ENCODE measurements at places on chromosomes 2 and 18. TPM values are rescaled to one million over a fixed set of nuclear protein-coding genes. Genes with fewer than 3 reads are reported as not detected.

DNA sequence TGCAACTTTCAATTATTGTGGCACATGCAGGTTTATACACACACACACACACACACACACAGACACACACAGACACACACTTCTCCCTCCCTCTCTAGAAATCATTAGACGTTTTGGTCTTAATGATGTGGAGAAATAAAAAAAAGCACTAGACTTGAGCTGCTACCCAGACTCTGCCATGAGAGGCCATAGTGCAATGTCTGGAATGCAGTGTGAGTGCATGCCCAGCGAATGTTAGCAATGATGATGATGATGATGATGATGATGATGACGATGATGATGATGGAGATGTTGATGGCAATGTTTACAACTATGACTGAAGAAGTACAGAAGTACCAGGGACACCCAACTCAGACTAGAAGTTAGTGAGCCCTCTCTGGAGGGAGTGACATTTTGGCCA lies 23.8 kb upstream of the KLHL29 start:
- H3K36me3 ChIP-seq = no peaks in the 10 kb centered on the region
- H3K27me3 ChIP-seq = no peaks in the 10 kb centered on the region
- no peak overlapping the region for H3K27ac ChIP-seq
- no peaks in the 10 kb centered on the region for H3K4me1 ChIP-seq
- DNase-seq = no peak

GRCh38 chr18:56541793-56542192 lies 96.6 kb downstream of the TXNL1 start:
- no peaks in the 10 kb centered on the region for H3K4me1 ChIP-seq
- H3K27me3 ChIP-seq = no peaks in the 10 kb centered on the region

DNA sequence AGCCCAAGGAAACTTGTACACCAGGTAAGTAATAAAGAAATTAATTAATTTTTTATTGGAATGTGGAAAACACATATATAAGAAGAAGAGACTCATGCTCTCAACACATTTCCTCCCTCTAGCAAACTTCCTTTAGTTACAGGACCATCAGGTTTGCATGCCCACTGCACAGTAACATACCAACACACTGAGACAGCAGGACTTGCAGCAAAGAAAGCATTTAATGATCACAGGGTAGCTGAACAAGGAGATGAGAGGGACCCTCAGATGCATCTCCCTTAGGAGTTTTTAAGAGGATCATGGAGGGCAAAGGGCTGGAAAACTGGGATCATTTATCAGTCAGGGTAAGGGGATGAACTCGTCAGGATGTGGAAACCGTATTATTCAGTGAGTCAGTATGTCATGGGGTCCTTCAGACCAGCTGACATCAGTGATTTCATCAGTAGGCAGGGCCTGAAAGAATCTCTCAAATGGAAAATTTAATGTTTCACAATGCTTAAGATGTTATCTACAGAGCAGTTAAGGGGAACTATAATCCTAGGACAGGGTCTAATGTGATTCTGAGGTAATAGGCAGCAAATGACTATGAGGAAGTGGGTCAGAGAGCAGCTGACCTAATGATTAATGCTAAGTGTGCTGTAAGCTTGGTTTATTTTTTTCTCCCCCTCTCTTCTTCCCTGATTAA lies 193.8 kb upstream of the RND3 start:
- H3K4me1 ChIP-seq = no peaks in the 10 kb centered on the region
- H3K27ac ChIP-seq = no peak overlapping the region

GRCh38 chr2:39523308-39524044 lies 86.4 kb upstream of the MAP4K3 start:
- no peak overlapping the region for H3K4me3 ChIP-seq
- no peak overlapping the region for H3K27ac ChIP-seq
- H3K36me3 ChIP-seq = no peaks in the 10 kb centered on the region
- H3K27me3 ChIP-seq = no peaks in the 10 kb centered on the region

DNA sequence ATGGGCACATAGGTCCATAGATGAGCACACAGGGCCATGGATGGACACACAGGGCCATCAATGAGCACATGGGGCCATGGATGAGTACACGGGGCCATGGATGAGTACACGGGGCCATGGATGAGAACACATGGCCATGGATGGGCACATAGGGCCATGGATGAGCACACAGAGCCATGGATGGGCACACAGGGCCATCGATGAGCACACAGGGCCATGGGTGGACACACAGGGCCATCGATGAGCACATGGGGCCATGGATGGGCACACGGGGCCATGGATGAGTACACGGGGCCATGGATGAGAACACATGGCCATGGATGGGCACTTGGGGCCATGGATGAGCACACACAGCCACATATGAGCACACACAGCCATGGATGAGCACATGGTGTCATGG lies 192.6 kb upstream of the HDAC4 start:
- no peaks in the 10 kb centered on the region for H3K4me1 ChIP-seq
- no peak overlapping the region for H3K27ac ChIP-seq
- no peaks in the 10 kb centered on the region for H3K27me3 ChIP-seq
- no peak for DNase-seq
- no peaks in the 10 kb centered on the region for H3K36me3 ChIP-seq

DNA sequence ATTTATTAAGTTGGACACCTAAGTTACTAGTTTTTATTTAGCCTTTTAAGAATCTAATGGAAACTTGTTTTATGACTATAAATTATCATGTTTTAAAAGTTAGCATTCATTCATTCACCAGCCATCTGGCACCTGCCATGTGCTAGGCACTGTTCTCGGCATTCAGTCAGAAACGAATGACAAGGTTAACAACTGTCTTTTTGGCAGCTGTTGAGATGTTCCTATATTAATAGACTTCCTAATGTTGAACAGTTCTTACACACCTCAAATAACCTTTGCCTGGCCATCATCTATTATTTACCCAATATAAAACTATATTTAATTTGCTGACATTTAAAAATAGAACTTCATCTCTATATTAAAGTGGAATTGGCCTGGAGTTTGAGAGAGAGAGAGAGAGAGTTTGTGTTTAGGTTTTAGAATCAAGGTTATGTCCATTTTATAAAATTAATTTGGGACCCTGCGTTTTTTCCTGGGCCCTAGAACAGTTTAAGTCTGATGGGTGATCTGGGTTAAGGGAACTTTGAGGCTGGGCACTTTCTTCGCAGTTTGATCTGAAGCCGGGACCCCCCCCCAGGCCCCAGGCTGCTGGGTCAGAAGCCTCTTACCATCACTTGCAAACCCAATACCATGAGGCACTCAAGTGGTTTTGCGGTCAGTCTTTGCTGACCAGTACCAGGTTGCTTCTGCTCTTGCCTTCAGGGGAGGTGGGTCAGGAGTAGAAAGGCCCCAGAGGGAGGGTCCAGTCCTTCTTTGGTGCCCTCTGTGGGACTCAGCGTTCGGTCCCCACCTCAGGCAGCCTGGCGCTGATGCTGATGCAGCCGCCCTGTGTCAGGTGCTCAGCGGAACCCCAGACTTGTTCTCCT lies 48.3 kb upstream of the ASB1 start:
- peaks cover 7% of the 10 kb centered on the region for H3K36me3 ChIP-seq
- DNase-seq = no peak
- H3K27me3 ChIP-seq = no peaks in the 10 kb centered on the region
- H3K4me3 ChIP-seq = no peak overlapping the region

DNA sequence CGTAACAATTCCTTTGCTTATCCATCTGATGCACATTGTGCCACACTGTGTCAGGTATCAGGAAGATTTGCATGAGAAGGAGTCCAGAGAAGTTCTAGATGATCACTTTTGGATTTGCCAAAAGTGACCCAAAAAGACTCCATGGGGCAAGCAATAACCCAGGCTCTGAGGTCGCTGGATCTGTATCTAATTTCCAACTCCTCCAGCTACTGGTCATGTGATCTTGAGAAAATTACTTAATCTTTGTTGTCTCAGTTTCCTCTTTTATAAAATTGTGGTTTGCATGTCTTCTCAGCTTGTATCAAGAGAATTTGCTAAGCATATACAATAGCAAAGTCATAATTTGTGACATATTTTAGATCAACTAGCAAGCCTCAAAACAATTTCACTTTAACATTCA lies 61.3 kb upstream of the ITGA4 start:
- no peaks in the 10 kb centered on the region for H3K27me3 ChIP-seq
- H3K4me1 ChIP-seq = peaks cover 31% of the 10 kb centered on the region
- no peak for DNase-seq
- H3K36me3 ChIP-seq = no peaks in the 10 kb centered on the region
- H3K4me3 ChIP-seq = no peak overlapping the region
- H3K27ac ChIP-seq = no peak overlapping the region

- H3K36me3 ChIP-seq = peaks cover 16% of the 10 kb centered on the region
- H3K4me1 ChIP-seq = peaks cover 19% of the 10 kb centered on the region
- no peaks in the 10 kb centered on the region for H3K27me3 ChIP-seq
- no peak overlapping the region for H3K27ac ChIP-seq
- no peak overlapping the region for H3K4me3 ChIP-seq
Measured at GRCh38 chr2:147917161-147917560, 72.3 kb downstream of the ACVR2A start.

- no peaks in the 10 kb centered on the region for H3K27me3 ChIP-seq
- H3K4me3 ChIP-seq = no peak overlapping the region
- H3K4me1 ChIP-seq = no peaks in the 10 kb centered on the region
- no peaks in the 10 kb centered on the region for H3K36me3 ChIP-seq
- no peak overlapping the region for H3K27ac ChIP-seq
Measured at GRCh38 chr2:5824126-5824525, 131.9 kb downstream of the SOX11 start.

DNA sequence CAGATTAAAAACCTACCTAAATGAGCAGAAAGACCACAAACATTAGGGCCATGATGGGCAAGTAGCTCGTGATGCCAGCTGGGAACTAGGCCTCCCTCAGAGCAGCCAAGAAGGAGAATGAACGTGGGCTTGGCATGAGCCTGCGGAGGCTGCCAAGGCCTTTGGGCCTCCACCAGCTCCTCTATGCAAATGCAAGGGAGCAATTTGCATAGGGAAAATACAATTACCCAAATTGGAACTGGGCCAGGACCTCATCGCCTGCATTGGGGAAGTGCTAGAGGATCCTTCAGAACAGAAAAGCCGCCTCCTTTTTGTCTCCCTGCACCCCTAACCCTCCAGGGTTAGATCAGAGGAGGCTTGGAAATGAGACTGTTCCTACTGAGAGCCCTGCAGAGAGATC lies 326.4 kb downstream of the SMAD2 start:
- H3K4me1 ChIP-seq = no peaks in the 10 kb centered on the region
- no peak overlapping the region for H3K27ac ChIP-seq
- H3K36me3 ChIP-seq = no peaks in the 10 kb centered on the region

DNA sequence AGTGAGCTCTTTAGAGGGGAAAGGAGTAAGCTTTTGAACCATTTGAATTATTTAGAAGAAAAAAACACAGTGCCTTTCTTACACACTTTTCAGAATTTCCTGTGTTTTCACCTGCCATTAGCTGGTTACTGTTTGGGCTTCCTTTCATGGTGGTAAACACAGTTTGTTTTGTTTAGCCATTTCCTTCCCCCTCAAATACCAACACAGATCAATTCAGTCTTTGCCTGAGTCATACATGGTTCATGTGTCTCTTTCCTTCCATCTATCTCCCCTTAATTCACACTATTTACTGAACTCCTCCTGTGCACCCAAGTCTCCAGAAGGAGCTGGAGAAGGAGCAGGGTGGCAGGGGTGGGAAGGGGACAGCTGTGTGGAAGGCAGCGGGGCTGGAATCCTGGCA lies 45.0 kb downstream of the TCF7L1 start:
- no peak overlapping the region for H3K27ac ChIP-seq
- no peaks in the 10 kb centered on the region for H3K27me3 ChIP-seq
- no peaks in the 10 kb centered on the region for H3K36me3 ChIP-seq
- DNase-seq = no peak

DNA sequence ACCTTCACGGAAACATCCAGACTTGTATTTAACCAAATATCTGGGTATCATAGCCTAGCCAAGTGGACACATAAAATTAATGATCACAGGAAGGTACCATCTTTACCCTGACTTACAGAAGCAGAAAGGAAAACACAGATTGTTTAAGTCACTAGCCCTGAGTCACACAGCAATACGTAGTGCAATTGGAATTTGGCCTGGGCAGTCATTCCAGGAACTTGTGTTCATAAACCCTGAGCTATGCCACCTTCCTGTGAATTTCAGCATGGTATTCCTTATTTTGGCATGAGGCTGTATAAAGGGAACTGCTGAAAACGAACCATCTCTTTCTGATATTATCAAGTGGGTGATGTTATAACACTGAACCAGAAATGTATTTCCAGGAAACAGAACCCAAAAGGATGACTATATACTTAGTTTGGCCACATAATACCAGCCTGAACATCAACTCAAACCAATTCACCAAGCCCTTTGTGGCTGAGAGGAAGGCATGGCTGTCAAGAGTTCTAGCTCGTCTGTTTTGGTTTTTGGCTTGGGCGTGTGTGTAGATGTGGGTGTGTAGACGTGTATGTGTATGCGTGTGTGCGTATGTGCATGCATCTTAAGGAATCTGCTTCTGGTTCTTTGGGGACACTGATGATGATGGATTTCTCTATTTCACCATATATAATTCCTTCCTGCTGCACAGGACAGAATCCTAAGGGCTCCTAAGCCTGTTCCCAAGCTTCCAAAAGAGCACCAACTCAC lies 533.4 kb upstream of the ID2 start:
- H3K27ac ChIP-seq = no peak overlapping the region
- no peak overlapping the region for H3K4me3 ChIP-seq
- DNase-seq = no peak
- H3K36me3 ChIP-seq = no peaks in the 10 kb centered on the region
- peaks cover 10% of the 10 kb centered on the region for H3K4me1 ChIP-seq

- H3K4me1 ChIP-seq = peaks cover 11% of the 10 kb centered on the region
- DNase-seq = no peak
- H3K27me3 ChIP-seq = no peaks in the 10 kb centered on the region
- H3K27ac ChIP-seq = no peak overlapping the region
- H3K4me3 ChIP-seq = no peak overlapping the region
- H3K36me3 ChIP-seq = no peaks in the 10 kb centered on the region
Measured at GRCh38 chr2:64922482-64923384, 66.5 kb upstream of the SLC1A4 start.

GRCh38 chr2:176934131-176934530 lies 278.5 kb upstream of the HNRNPA3 start:
- DNase-seq = no peak
- H3K4me1 ChIP-seq = no peaks in the 10 kb centered on the region
- H3K4me3 ChIP-seq = no peak overlapping the region
- no peaks in the 10 kb centered on the region for H3K27me3 ChIP-seq
- no peak overlapping the region for H3K27ac ChIP-seq

- no peaks in the 10 kb centered on the region for H3K27me3 ChIP-seq
- no peaks in the 10 kb centered on the region for H3K4me1 ChIP-seq
- no peaks in the 10 kb centered on the region for H3K36me3 ChIP-seq
- H3K27ac ChIP-seq = no peak overlapping the region
- DNase-seq = no peak
- no peak overlapping the region for H3K4me3 ChIP-seq
Measured at GRCh38 chr2:36147670-36148390, 207.7 kb upstream of the CRIM1 start.

- no peaks in the 10 kb centered on the region for H3K36me3 ChIP-seq
- no peak overlapping the region for H3K27ac ChIP-seq
- H3K27me3 ChIP-seq = no peaks in the 10 kb centered on the region
- H3K4me3 ChIP-seq = no peak overlapping the region
Measured at GRCh38 chr18:56888978-56889377, 237.8 kb downstream of the WDR7 start.

GRCh38 chr2:200467806-200468681 lies 41.8 kb downstream of the KCTD18 start:
- no peaks in the 10 kb centered on the region for H3K27me3 ChIP-seq
- no peak for DNase-seq
- H3K4me1 ChIP-seq = no peaks in the 10 kb centered on the region
- H3K27ac ChIP-seq = no peak overlapping the region
- no peaks in the 10 kb centered on the region for H3K36me3 ChIP-seq

GRCh38 chr2:170975943-170976270 lies 46.9 kb downstream of the GORASP2 start:
- no peak overlapping the region for H3K4me3 ChIP-seq
- no peak for DNase-seq
- no peak overlapping the region for H3K27ac ChIP-seq
- H3K36me3 ChIP-seq = no peaks in the 10 kb centered on the region
- H3K4me1 ChIP-seq = no peaks in the 10 kb centered on the region

The GCKR gene
- 0.37 TPM for total RNA-seq

The TUBB8B gene
- total RNA-seq = not detected

The ANO7 gene
- 1.5 TPM for total RNA-seq

The B3GNT2 gene
- 31.9 TPM for total RNA-seq

Data from left lung (tissue), 14 donors.